ENCODE measurements at places on chromosomes 11 and 22.

- DNase-seq = no peak
Observed at GRCh38 chr11:85281550-85281949, 345.6 kb downstream of the DLG2 start.

DNA sequence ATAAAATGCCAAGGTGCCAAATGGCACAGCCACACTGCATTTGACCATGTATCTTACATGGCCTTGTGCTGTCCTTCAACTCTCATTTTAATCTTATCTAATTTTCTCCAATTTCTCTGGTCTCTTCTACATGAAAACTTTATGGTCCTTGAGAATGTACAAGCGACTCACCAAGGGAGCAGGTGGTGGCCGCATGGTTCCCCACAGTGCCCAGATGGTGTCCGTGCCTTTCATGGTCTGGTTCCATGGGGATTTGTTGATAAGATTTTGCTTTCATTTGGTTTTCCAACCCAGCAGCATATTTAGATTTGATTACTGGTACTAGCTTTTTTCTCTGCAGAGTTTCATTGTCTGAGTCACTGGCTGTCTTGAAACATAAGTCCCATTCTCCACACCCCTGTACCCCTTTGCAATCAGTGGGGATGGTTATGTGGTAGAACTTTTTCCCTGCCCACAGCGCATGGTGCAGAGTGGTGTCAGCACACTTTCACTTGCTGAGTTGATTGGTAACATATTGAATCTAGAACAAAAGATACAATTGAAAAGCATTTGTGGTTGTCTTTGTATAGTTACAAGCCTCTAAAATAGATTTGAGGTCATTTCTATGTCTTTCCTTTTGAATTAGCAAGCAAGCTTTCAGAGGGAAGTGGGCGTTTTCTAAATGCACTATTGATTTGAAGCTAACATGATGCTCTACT is 24.1 kb downstream of the ZNRF3 start:
- no peak for DNase-seq

DNA sequence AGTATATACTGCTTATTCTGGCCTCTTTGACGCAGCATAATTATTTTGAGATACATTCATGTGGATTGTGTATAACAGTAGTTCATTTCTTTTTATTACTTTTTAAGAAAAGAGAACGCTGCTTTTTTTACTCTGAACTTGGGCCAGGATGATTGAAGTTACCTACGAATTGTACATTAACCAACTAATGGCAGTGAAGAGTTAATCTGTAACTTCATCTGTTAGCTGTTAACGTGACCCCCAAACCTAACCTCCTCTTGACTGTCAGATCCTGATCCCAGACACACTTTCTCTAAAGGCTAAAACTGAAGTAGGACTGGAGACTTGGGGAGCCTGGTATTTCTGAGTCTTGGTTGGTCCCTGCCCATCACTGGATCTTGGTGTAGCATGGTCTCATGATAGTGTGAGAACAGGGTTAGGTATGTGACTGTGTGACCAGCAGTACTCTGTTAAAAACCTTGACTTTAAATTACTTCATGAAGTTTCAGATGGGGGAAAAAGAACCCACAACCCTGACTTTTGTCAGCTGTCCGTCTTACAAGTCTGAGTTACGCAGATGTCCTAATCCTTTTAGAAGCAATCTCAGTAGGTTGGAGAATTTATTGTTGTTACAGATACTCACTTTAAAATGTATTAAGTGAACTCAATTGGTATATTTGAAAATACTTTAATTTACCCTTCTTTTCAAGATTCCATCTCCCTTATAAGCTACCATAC is 39.4 kb downstream of the C22orf31 start:
- no peak for DNase-seq

DNA sequence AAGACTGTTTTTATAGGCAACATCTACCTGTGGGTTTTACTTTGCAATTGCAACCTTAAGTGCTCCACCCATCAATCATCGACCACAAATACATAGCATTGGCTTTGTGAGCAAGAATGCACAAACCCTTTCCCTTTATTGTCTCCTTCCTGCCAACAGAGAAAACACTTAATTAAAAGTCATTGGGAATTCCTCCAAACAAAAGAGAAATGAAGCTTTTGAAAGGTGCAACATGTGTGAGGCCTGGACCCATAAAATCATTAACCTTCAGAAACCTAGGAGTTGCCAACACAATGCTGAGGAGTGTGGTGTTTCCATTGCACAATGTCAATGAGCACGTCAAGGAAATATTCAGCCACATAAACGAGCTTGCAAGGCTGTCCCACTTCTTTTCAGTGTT is 223.2 kb downstream of the BLID start:
- no peak for DNase-seq

DNA sequence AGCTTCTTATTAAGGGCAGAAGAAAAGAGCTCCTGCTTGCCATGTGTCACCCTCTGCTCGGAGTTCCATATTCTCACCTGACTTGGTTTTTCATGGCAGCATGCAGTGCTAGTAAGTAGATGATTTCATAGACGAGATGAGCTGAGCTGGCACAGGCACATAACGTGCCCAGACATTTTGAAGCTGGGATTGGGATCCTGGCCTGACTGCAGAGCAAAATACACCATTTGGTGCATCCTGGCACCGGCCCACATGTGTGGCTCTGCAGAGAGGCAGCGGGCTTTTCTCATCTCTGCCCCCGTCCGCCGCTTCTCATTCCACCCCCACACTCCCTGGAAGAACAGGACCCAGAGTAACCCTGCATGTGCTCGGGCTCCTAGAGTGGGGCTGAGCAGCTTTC is 24.8 kb downstream of the FAM118A start:
- no peak for DNase-seq

- DNase-seq = no peak
Observed at GRCh38 chr11:121483805-121484480, 31.2 kb upstream of the SORL1-AS1 start.

DNA sequence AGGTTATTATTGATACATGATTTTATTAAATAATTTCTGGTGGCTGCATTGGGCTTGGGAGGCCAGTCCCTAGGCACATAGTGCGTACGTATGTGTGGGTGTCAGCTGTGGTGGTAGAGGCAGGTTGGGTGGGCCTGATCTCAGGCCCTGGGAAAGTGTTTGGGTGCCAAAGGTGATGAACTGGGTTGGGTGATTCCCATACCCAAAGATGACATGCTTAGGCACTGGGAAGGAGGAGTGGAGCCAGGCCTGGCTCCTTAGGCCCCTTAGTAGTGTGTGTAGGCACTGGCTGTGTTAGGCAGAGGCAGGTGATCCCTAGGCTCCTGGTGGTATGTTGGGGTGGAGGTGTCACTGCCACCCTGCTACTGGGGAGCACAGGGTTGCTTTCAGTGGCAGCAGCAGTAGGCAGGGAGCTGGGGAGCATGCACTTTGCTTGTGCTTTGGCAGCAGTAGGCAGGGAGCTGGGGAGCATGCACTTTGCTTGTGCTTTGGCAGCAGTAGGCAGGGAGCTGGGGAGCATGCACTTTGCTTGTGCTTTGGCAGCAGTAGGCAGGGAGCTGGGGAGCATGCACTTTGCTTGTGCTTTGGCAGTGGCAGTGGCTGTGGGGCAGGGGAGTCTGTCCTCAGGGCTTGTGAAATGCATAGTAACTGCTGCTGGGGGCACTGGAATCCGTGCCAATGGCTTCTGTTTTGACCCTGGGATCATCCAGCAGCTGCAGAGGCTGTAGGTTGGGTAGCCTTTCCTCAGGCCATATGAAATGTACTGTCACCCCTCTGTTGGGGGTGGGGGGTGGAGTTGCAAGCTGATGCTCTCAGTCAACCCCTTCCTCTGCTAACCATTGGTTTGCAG is 84.4 kb downstream of the RRM1 start:
- no peak for DNase-seq

Measured in stimulated activated CD8-positive, alpha-beta memory T cell treated with anti-CD3 and anti-CD28 coated beads, Interleukin-12 subunit alpha, Interleukin-12 subunit beta, amount 100 ng/mL, for 1 hour (primary cell).